Uterus (tissue), 4 donors: ENCODE measurements at places on chromosomes 4 and X.

GRCh38 chrX:21376636-21377035 lies 2.4 kb downstream of the CNKSR2 start:
- no peak overlapping the region for H3K4me3 ChIP-seq
- H3K36me3 ChIP-seq = no peaks in the 10 kb centered on the region
- H3K27me3 ChIP-seq = no peaks in the 10 kb centered on the region
- H3K4me1 ChIP-seq = no peaks in the 10 kb centered on the region
- no peak for DNase-seq

GRCh38 chr4:185100423-185100822 lies 42.6 kb upstream of the SLC25A4 start:
- H3K4me1 ChIP-seq = no peaks in the 10 kb centered on the region
- no peak overlapping the region for H3K4me3 ChIP-seq
- no peaks in the 10 kb centered on the region for H3K27me3 ChIP-seq
- H3K36me3 ChIP-seq = no peaks in the 10 kb centered on the region

- H3K27me3 ChIP-seq = no peaks in the 10 kb centered on the region
- DNase-seq = no peak
- H3K27ac ChIP-seq = no peak overlapping the region
- H3K4me1 ChIP-seq = no peaks in the 10 kb centered on the region
- H3K4me3 ChIP-seq = no peak overlapping the region
- no peaks in the 10 kb centered on the region for H3K36me3 ChIP-seq
Observed at GRCh38 chr4:58600290-58600689, 1490.1 kb upstream of the IGFBP7 start.

DNA sequence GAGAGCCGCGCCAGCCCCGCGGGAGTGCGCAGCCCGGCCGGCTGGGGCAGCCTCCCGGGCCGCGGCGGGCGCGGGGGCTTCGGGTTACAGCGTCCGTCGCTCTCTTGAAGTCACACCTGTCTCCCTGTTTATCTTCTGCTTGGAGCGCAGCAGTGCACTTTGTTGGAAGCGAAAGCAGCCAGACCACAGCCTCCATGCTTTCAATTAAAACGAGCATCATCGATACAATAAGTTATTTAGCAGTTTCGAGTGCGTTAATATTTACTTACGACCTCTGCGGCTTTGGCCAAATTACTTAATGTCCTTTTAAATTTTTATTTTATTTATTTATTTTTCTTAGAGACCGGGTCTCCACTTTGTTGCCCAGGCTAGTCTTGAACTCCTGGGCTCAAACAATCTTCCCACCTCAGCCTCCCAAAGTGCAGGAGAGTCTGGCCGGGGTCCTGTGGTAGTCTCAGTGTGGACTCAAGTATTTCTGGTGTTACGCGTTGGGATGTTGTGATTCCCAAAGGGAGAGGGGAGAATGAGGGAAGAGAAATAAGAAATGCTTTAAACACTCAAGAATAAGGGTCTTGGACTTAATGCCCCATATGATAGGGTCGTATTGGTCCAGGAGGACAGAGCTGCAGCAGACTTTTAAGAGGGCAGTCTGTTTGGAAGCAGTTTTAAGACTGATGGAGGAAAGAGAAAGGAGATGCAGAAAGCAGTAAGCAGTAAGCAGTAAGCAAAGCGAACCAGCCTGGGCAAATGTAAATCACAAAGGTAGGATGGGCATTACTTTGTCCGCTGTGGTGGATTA lies 504 bp upstream of the PDLIM3 start:
- no peak for DNase-seq
- peak overlapping the region; percentile 98 for H3K27ac ChIP-seq
- no peaks in the 10 kb centered on the region for H3K4me1 ChIP-seq

DNA sequence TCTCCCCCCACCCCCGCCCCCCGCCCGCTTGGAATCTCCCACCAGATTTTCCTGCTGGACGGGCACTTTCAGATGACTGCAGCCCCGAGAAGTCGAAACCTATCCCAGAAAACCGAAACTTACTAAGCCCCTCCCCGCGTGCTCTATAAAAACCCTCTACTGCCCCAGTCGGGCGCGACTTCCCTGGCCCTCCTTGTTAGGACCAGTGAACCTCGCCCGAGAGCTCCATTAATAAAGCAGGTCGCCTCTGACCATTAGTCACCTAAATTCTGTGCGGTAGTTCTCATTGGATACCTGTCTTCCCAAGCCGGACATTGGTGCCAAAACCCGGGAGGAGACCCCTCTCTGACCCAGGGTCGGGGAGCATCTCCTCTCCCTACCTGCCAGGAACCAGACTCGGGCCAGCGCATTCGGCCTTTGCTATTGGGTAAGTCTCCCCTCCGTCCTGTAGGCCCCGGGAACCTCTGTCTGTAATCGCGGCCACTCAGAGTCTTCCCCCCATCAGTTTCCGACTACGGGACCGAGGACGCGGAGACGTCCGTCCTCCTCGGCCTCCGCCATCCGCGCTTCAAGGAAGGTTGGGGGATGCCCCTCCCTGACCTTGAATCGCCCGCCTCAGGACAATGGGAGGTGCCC lies 958.0 kb downstream of the RPA4 start:
- no peak overlapping the region for H3K4me3 ChIP-seq
- no peaks in the 10 kb centered on the region for H3K27me3 ChIP-seq

DNA sequence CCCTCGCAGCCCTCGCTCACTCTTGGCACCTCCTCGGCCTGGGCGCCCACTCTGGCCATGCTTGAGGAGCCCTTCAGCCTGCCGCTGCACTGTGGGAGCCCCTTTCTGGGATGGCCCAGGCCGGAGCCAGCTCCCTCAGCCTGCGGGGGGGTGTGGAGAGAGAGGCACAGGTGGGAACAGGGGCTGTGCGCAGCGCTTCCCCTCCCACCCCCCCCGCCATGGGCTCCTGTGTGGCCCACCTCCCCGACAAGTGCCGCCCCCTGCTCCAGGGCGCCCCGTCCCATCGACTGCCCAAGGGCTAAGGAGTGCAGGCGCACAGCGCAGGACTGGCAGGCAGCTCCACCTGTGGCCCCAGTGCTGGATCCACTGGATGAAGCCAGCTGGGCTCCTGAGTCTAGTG lies 220.2 kb downstream of the STPG2 start:
- no peaks in the 10 kb centered on the region for H3K27me3 ChIP-seq
- no peak overlapping the region for H3K27ac ChIP-seq
- DNase-seq = no peak
- no peaks in the 10 kb centered on the region for H3K4me1 ChIP-seq
- no peak overlapping the region for H3K4me3 ChIP-seq

- H3K36me3 ChIP-seq = no peaks in the 10 kb centered on the region
- H3K27me3 ChIP-seq = no peaks in the 10 kb centered on the region
- peak overlapping the region; percentile 69 for H3K27ac ChIP-seq
- H3K4me1 ChIP-seq = no peaks in the 10 kb centered on the region
- DNase-seq = no peak
Observed at GRCh38 chr4:38114386-38115150, 154.4 kb downstream of the PTTG2 start.

DNA sequence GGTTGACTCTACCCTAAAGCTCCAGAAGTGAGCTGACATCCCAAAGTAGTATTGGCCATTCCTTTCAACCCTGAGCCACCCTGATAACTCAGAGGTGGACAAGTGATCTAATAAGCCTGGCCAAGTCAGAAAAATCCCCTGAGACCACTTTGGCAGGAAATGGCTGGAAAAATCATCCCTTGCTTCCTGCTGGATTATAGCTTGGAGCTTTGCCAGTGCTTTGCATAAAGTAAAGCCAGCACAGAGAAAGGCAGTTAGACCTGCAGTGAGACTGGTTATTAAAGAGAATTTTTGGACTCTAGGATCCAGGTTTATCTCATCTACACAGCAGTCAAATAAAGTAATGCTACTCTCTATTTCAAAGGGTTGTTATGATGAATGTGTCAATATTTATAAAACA lies 6.4 kb downstream of the CXCL3 start:
- H3K27me3 ChIP-seq = no peaks in the 10 kb centered on the region
- H3K4me3 ChIP-seq = no peak overlapping the region
- no peaks in the 10 kb centered on the region for H3K36me3 ChIP-seq
- DNase-seq = no peak
- H3K4me1 ChIP-seq = no peaks in the 10 kb centered on the region
- no peak overlapping the region for H3K27ac ChIP-seq

GRCh38 chrX:55451626-55451989 lies 319 bp upstream of the MAGEH1 start:
- H3K27me3 ChIP-seq = no peaks in the 10 kb centered on the region
- DNase-seq = no peak
- H3K4me3 ChIP-seq = peak overlapping the region; percentile 74
- H3K27ac ChIP-seq = peak overlapping the region; percentile 92

GRCh38 chrX:119692191-119693039 lies 553 bp downstream of the SEPTIN6 start:
- peak overlapping the region; percentile 61 for H3K4me3 ChIP-seq
- DNase-seq = no peak
- no peaks in the 10 kb centered on the region for H3K36me3 ChIP-seq
- no peaks in the 10 kb centered on the region for H3K4me1 ChIP-seq
- H3K27me3 ChIP-seq = no peaks in the 10 kb centered on the region
- H3K27ac ChIP-seq = peak overlapping the region; percentile 46

GRCh38 chr4:23135792-23136645 lies 443.3 kb downstream of the GBA3 start:
- H3K36me3 ChIP-seq = no peaks in the 10 kb centered on the region
- no peak overlapping the region for H3K4me3 ChIP-seq
- H3K27me3 ChIP-seq = no peaks in the 10 kb centered on the region
- DNase-seq = no peak

GRCh38 chrX:54994668-54995351 lies 822 bp upstream of the PFKFB1 start:
- no peaks in the 10 kb centered on the region for H3K4me1 ChIP-seq
- H3K4me3 ChIP-seq = no peak overlapping the region
- no peaks in the 10 kb centered on the region for H3K27me3 ChIP-seq

DNA sequence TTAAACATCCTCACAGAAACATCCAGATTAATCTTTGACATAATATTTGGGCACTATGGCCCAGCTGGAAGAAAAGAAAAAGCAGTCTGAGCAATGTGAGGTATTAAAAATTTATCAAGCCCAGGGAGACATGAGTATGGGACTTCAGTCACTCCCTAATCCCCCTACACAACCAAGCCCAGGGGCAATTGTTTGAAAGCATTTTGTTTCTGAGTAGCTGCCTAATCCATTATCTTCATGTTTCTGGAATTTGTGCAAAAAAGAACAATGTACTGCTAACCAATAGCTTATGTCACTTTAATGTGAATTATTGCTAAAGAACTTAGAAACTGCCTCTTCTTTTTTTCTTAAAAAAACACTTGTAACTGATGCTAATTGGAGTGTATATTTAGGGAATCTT lies 360.7 kb downstream of the TEX13C start:
- no peaks in the 10 kb centered on the region for H3K36me3 ChIP-seq
- H3K27me3 ChIP-seq = no peaks in the 10 kb centered on the region
- DNase-seq = no peak
- no peak overlapping the region for H3K27ac ChIP-seq

GRCh38 chr4:139978692-139979091 lies 175.3 kb downstream of the MAML3 start:
- H3K4me3 ChIP-seq = no peak overlapping the region
- H3K4me1 ChIP-seq = peaks cover 15% of the 10 kb centered on the region
- H3K36me3 ChIP-seq = no peaks in the 10 kb centered on the region
- no peaks in the 10 kb centered on the region for H3K27me3 ChIP-seq
- H3K27ac ChIP-seq = peak overlapping the region; percentile 81

DNA sequence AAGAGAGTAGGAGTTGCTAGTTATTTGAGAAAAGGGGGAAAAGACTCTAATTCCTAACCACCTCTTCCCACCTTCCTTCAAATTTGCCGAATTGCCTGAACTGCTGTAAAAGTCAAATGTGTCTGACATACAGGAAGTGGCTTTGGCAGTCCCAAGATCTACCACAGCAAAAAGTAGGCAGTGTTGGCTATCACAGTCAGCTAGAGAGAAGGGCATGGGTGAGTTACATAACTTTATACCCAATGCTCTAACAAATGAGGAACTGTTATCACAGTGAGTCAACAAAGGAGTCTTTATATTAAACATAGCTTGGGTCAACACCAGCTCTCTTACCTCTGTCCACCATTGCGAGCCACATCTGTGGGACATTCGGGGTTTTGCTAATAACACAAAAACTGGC lies 2.4 kb upstream of the MBNL3 start:
- DNase-seq = no peak
- no peak overlapping the region for H3K27ac ChIP-seq
- no peaks in the 10 kb centered on the region for H3K4me1 ChIP-seq
- H3K4me3 ChIP-seq = no peak overlapping the region
- H3K27me3 ChIP-seq = no peaks in the 10 kb centered on the region

DNA sequence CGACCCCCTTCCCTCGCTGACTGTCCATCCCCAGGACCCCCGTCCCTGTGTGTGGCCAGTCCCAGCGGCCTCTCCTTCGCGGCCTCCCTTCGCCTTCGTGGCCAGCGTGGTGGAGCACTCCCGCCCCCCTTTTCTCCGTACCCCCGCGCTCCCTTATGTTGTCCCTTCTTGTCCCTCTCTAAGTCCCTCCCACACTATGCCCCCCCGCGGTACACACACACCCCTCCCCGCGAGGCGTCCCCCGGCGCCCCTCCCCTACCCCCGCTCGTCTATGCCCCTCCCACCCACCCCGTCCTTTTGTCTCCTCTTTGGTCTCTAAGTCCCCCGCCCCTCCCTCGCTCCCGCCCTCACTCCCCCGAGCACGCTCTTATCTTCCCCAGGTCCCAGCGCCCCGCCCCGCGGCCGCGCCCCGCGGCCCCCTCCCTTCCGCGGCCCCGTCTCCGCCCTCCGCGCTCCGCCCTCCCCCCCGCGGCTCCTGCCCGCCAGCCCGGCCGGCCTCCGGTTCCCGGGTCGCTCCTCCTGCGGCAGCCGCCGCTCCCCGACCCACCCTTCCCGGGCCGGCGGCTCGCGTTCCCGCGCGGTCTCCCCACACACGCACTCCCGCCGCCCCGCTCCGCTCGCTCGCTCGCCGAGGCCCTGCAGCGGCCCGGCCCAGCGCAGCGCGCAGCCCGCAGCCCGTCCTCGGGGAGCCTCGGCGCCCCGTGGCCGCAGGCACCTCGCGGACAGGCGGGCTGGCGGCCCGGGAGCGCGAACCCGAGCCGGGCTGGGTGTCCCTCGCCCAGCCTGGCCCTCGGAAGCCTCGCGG lies 26.3 kb downstream of the UTP14A start:
- peak overlapping the region; percentile 87 for H3K27ac ChIP-seq
- DNase-seq = peak; percentile 90
- H3K4me3 ChIP-seq = peak overlapping the region; percentile 53
- H3K4me1 ChIP-seq = no peaks in the 10 kb centered on the region
- no peaks in the 10 kb centered on the region for H3K36me3 ChIP-seq

DNA sequence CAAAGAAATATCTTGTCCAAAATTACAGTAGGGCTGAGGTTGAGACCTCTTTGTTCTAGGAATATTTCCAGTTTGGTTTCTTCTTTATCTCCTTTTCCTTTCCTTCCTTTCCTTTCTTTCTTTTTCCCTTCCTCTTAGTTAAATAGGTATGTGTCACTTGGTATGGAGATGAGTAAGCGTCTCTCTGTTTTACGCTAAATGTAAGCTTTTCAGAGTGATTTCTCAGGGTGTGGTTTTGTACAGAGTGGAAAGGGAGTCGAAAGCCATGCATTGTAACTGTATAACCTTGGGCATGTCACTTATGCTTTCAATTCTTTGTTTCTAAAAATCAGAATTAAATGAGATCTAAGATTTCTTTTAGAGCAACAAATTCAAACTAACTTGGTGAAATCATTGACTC lies 54.8 kb downstream of the TLL1 start:
- no peak overlapping the region for H3K27ac ChIP-seq
- H3K27me3 ChIP-seq = no peaks in the 10 kb centered on the region
- no peak overlapping the region for H3K4me3 ChIP-seq
- no peaks in the 10 kb centered on the region for H3K4me1 ChIP-seq

GRCh38 chrX:135931644-135932487 lies 38.4 kb downstream of the SAGE1 start:
- H3K27me3 ChIP-seq = no peaks in the 10 kb centered on the region
- peak; percentile 17 for DNase-seq
- no peaks in the 10 kb centered on the region for H3K36me3 ChIP-seq
